ENCODE measurements at places on chromosomes 2 and 18.
A peak's percentile ranks its signal among the peaks of the same experiment; 100 is the strongest.

DNA sequence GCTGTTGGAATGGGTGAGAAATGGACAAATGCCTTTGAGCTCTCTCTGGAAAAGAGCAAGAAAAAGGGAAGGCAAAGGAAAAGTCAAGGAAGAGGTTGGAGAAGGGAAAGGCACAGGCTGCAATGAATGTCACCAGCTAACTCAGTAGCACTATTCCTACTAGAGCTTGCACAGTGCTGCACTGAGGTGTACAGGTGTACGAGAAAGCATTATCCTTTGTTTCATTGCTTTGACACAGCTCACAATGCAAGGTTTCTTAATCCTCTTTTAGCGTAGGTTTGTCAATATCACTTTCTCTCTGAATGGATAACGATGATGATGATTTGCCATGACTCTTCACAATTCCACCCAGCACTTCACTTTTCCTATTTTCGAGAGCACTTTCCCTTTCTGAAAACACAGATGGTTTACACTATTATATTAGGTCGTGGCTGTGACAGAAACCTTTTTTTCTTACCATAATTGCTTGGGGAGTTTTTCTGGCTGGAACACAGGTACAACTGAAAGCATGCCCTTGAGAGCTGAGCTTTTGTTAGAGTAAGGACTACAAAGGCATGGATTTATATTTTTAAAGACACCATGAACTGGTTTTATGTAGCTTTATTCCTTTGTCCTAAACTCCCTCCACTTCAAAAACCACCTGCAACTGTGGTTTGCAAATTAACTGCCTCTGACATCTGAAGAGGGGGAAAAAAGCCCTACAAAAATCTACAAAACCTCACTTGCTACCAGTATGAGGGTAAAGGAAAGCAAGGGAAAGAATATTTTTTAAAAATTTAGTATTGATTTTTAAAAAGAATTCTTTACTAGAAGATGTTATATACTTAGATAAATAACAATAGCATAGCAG lies 265.5 kb downstream of the TGIF1 start:
- no peak for DNase-seq

DNA sequence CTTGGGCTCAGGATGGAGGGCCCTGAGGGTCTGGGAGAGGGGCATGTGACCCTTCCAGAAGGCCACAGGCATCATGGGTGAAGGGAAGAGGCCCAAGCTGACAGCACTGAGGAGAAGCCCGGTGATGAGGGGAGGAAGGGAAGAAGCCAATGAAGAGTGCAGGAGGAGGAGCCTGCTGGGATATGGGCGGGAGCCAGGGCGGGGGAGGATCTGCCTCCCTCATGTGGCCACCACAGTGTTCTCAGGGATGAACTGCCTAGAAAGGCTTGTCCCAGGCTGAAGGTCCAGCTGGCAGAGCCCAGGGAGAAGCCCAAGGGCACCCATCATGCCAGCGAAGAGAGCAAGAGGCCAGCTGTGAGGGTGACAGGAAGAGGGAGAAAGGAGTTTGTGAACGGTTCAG lies 24.6 kb upstream of the PLB1 start:
- DNase-seq = no peak

GRCh38 chr2:43086451-43087221 lies 139.8 kb downstream of the ZFP36L2 start:
- DNase-seq = no peak

- DNase-seq = peak; percentile 19
Observed at GRCh38 chr2:26401739-26402541, at the start of gene DRC1. TSS of gene DRC1 (plus strand) at chr2:26401920. CDS start at chr2:26401990, 70 bp downstream.
